IPS DF 19.7 (cell line): ENCODE measurements at places on chromosomes 12 and 14.

DNA sequence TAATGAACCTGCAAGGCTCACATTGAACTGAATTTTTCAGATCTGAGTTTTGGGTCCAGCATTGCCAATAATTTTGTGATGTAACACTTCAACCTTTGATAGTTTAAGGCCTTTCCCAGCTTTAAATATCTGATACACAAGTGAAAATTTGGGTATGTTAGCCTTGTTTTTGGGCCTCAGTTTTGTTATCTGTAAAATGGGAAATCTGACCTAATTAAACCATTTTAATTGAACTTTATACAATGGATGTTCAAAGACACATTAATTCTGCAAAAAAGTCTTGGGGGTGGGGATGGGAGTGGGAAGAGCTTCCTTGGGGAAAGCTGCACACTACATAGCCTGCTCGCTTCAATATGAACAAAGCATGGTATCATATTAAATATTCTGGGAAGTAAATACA lies 5.2 kb upstream of the SPATS2 start:
- DNase-seq, result no peak

DNA sequence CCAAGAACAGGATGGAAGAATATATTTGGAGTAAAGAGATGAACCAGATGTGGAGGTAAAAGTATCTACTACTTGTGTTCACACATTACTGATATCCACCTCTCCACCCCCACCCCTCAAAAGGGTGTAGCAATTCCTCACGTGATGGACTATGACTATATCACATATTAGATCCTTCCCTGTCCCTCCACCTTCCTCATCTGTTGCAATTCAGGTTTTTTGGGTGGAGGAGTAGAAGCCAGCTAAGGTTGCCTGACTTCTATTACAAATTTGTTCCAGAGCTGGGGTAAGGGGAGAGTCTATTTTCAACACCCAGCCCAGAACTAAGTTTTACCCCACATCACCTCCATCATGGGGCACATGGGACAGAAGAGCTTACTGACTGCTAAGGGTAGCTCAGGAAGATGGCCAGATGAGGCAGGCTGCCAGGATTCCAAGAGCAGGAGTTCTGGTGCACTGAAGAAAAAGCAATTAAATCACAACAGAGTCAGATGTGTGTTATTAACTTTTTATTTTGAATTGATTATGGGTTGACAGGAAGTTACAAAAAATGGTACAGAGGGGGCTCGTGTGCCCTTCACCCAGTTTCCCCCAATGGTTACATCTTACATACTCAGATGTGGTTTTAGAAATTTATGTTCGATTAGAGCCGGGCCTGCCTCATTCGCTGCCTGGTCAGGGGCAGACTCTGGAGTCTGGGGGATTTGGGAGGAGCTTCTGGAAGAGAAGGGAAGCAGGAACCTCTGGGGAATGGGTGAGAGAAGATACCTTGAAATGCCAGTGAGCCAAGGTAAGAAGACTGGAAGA lies 2.1 kb downstream of the RNASE13 start:
- no peak for DNase-seq

GRCh38 chr14:77311217-77311616 lies 9.5 kb downstream of the POMT2 start:
- DNase-seq, result no peak

DNA sequence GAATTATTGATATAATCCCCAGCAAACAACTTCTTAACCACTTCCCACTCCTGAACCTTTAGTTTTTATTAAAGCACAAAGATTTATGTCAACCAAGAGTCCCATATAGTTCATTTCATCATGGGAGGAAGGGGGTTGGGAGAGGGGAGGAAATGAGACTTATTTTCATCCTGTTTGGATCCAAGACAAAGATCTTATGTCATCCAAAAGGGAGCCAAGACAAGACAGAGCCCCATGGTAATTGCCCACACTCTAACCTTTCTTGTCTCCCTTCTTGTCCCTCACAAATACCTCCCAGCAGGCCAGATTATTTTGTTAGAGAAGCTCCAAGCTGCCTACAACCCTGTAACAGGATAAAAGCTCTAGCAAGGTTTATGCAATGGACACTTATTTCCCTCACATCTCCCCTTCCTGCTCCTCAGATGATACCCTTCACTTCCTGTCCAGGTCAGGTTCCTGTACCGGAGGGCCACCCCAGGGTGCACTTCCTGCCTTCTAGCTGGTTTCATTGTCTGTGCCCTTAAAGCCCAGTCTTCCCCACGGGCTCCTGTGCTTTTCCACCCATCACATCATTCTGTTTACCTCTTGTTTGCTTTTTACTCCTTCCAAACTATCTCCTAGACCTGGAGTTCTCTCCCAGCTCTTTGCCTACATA lies 123.7 kb upstream of the MDM1 start:
- DNase-seq, result no peak

- no peak for DNase-seq
Observed at GRCh38 chr14:100285021-100285912, 21.0 kb downstream of the SLC25A29 start.

DNA sequence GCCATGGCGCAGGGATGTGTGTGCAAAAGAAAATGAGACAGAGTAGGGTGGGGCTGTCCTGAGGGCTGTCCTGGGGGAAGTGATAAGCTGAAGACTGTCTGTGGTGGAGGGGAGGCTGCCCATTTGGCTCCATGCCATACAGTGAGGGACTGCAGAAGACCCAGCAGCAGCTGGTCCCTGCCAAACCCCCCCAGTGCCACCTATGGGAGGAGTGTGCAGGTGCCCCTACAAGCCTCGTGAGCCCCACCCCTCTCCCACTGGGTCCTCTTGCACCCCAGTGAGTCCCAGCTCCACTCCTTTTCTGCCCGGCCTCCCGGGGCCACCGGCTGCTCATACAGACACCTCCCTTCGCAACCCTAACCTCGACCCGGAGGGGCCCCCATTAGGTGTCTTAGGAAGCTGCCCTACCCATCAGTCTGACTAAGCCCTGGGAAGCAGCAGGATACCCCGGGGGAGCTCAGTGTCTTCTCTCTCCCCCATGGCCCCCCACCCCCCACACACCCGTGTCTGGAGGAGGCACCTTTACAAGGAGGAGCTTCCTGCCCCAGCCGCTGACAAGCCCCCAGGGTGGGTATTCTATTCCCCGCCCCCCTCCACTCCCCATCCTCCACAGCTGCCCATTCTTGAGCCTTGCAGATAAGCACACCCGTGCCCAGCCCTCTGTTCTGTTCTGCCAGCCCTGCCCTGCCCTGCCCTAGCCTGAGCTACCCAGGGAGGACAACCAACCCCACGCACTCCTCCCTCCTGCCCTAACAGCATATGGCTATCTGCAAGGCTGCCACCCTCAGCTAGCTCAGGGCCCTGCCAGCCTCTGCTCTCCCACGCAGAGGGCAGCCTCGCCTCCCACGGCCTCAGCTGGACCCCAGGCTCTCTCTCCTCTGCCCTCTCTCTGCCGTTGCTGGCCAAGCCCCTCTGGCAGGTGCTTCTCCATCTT lies 41.9 kb downstream of the SLC6A12 start:
- DNase-seq, result no peak

GRCh38 chr12:116790066-116790465 lies 52.0 kb downstream of the RNFT2 start:
- no peak for DNase-seq

DNA sequence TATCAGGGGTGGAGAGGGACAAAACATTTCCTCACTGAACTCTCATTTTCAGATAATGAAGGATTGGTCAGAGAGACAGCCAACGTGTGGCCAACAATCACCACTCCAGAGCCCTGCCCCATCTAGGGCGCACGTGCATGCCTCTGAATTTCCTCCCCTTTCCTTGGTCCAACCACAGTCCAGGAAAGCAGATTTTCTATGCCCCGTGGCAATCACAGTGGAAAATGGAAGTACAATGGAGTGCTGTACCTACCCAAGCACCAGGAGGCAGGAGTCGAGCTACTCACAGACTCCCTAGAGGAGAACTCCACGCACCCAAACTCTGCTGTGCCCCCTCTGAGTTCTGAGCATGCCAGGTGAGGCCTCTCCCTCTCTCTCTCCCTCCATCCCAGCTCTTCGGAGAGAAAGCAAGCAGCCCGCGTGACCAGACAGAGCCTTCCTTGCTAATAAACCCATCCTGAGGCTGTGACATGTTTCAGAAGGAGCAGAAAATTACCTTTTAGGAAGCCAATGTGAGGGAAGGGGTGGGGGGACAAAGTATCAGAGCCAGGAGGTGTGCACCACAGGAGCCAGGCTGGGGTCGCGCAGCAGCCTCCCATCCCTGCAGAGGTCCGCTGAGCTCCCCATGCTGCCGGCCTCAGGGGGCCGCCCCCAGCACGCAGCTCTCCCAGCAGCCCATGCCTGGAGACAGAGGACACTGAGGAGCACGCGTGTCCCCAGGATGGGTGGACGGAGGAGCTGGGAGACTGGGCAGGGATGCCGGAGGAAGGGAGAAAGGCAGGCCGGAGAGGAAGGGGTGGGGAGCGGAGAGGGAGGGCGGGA lies 73.4 kb downstream of the PITPNM2 start:
- DNase-seq, result no peak

- no peak for DNase-seq
Observed at GRCh38 chr12:20523658-20524057, 155.3 kb downstream of the PDE3A start.

- DNase-seq, result no peak
Observed at GRCh38 chr12:98752726-98753125, 107.6 kb downstream of the APAF1 start.

DNA sequence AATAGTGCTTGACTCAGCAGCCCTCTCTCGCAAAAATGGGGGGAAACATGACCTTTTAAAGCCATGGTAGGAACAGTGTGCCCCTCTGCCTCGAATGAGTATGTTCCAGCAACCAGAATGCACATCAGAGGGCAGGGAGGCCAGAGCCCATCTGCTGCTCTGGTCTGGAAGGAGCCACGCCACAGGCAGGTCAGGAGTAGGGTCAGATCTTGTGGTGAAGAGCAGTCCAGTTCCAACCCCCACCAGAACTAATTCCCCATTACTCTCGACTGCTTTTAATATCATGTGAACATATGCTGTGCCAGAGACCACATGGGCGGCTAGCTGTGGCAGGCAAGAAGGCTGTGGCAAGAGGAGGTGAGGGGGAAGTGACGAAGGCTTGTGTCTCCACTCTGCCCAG lies 34.6 kb upstream of the TMX1 start:
- DNase-seq, result no peak
